Memory B cell (primary cell): ENCODE measurements at places on chromosomes 3 and 15.

- DNase-seq, result no peak
These were observed 1.6 kb downstream of the PARP3 start for GRCh38 chr3:51943451-51944391.

DNA sequence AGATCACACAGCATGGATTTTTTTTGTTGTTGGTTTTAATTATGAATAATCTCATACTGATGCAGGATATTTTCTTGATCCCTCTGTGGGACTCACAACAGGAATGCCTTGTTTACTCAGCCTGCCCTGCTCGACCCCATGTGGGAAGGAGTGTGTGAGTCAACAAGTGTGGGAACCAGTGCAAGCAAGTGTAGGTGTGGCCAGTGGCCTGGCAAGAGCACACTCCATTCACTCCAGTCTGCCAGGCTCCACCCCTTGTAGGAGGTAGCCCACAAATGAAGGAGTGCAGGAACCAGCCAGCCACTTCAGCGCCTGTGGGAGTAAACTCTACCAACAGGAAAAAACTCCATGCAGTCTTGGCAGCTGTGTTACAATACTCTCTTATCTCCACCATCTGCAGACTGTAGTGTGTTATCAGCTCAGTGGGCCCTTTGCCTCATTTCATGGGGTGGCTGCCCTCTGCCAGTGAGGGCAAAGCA lies 393.6 kb downstream of the OTOL1 start:
- DNase-seq, result no peak

GRCh38 chr3:37885814-37886213 lies 24.1 kb downstream of the CTDSPL start:
- DNase-seq, result no peak

GRCh38 chr3:190491533-190492054 lies 22.3 kb upstream of the IL1RAP start:
- DNase-seq, result no peak

- DNase-seq, result no peak
These were observed 1340.1 kb upstream of the EPHA6 start for GRCh38 chr3:95474338-95474737.

DNA sequence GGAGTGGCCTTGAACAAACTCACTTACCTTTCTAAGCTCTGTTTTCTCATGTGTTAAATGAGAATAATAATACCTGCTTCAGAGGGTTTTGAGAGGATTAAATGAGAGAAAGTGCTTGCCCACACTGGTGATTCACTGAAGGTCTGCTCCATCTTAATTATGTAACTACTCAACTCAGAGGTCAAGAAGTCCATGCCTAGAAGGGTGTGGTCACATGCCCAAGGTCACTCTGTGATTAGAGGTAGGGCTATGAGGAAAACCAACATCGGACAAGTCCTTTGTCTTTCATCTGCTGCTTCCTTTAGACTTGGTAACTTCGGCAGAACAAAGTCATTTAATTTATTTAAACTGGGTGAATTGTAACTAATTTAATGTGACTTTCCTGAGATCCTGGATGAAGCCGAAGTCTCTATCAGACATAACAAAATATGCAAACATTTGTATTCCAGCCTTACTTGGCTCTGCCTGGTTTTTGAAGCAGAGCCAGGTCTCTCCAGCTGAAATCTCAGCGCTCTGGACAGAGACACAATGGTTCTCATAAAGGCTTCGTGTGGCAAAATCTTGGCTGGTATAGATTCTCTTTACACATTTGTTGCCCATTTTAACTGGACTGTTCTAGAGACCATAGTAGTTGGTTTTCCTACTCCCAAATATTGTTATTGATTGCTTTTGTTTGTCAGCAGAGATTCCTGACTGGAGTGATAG lies 3.0 kb downstream of the CHRNA7 start:
- no peak for DNase-seq

- DNase-seq, result no peak
These were observed 12.0 kb upstream of the C3orf80 start for GRCh38 chr3:160213191-160213590.

DNA sequence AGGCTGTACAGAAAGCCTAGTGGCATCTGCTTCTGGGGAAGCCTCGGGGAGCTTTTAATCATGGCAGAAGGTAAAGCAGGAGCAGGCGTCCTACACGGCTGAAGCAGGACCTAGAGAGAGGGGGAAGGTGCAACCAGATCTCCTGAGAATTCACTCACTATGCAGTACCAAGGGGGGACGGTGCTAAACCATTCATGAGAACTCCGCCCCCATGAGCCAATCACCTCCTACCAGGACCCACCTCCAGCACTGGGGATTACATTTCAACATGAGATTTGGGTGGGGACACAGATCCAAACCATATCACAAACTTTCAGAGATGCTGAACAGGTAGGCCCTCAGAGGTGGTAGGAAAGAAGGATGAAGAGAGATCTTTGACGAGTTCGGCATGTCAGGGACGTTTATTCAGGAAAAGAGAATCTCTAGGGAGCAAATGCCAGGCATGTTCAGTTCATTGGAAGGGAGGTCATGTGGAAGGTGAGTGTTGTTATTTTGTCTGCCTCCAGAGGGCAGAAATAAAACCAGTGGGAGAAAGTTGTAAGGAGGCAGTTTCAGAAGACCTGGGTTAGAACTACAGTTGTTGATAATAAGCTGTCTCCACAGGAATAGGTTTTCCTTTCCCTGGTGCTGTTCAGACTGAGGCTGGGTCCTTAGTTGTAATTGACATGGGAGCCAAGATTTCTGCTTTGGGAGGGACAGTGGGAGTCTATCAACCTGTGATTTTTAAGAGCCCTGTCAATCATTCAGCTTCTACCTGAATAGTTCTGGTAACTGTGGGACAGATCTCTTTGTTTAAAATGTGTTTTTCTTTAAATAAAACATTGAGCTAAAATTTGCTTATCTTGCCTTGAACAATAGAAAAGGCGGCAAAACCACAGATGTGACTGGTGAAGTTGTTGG lies 4.3 kb upstream of the FNDC3B start:
- no peak for DNase-seq

DNA sequence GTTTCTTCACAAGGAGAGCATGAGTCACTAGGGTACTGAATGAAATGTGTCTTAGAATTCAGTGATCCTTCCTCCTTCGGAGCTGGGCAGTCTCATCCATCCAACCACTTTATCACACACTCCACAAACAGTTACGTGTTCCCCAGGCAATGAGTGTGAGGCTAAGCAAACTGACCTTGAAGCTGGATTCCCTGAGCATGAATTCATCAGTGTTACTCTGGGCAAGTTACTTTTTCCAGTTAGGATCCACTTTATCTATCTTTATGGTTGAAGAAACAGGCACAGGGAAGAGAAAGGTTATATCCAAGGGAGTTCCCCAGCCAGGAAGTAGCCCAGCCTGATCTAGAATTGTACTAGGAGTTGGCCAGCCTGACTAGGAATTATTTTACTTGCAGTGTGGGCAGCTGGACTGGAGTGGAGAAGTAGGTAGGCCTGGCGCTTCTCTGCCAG lies 17.1 kb upstream of the GCNT3 start:
- DNase-seq, result no peak
